ENCODE measurements at places on chromosomes 1 and 21.

GRCh38 chr1:23383577-23384311, 14.1 kb upstream of the ZNF436 start:
- DNase-seq, result no peak

DNA sequence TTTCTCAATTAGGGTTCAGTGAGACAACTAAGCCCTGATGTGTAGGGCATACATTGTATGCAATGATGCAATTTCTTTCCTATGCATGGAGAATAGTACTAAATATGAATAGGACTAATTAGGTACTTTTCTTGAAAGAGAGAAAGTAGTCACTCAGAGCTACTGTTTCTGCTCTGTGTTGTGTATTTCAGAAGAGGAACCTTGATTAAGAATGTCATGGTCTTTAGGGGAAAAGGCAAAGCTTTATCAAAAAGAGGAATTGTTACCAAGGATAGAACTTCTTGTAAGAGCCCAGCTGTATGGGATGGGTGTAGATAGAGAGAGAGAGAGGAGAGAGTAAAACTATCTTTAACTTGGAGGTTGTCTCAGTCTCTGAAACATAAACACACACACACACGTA, 49.1 kb downstream of the HLX start:
- no peak for DNase-seq

DNA sequence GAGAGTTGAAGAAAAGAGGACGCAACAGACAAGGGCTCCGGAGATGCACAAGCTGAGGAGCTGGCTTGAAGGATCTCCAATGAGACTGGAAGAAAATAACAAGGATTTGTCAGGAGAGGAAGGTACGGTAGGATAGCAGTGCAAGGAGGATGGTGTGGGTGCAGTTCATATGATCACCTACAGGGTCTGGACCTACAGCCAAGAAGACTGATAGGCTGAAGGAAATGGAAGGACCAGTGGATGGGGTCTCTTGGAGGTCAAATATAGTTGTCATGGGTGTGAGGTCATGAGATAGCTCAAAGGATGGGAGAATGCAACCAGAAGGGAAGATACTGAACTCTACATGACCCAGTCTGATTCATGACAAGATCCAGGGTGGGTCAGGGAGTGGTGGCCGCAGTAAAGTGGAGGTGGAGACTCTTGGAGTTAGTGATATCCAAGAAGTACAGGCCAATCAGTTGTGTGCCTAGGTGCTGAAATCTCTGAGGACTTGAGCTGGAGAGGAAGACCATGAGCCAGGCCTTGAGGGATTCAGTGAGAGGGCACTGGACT, 15.3 kb upstream of the KANK4 start:
- DNase-seq, result no peak

DNA sequence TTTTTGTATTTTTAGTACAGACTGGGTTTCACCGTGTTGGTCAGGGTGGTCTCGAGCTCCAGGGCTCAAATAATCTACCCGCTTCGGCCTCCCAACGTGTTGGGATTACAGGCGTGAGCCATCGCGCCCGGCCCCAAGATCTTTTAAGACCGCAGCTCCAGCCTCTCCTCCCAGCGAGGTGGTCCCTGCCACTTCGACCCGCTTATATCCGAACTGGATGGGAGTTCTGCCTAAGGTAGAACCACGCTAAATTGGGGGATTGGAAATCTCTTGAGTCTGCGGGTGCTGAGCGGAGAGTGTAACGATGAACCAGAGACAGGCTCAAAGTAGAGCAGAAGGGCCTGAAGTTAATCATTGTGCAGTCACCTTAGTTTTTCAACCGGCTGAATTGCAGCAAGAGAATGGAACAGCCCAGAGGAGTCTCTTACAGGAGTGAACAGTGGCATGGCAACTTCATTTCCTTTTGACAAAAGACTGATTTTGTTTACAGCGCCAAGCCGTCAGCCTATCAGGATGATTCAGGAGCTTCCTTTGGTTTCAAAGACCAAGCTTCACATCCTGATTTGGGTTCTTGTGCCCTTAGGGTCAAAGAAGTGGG, 726 bp upstream of the CYB5R1 start:
- DNase-seq, result no peak

DNA sequence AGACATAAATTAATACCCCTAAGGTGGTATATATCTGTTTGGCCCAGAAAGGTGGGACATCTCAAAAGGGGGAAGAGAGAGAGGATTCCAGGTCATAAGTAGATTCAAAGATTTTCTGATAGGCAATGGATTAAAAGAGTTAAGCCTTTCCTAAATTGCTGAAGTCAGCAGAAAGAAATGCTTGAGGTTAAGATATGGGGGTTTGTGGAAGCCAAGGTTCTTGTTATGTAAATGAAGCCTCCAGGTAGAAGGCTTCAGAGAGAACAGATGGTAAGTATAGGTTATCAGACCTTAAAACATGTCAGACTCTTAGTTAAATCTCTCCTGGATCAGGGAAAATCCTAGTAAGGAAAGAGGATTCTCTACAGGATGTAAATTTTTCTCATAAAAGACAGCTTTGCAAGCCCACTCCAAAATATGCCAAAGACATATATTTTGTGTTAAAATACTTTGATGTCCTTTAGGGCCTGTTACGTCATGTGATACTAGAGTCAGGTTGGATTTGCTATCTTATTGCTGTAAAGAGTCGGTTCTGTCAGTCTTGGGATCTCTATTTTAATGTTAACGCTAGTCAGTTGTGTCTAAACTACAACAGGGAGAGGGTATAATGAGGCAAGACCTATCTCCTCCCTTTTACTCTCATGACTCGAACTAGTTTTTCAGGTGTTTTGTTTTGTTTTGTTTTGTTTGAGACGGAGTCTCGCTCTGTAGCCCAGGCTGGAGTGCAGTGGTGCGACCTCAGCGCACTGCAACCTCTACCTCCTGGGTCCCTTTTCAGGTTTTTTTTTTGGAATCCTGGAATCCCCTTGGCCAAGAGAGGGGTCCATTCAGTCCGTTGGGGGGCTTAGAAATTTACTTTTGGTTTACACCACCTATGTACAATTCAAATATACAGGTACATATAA, 30.6 kb downstream of the RGS2 start:
- DNase-seq, result no peak

- no peak for DNase-seq
Measured at GRCh38 chr21:30579346-30579745, 10.9 kb downstream of the KRTAP22-2 start.

DNA sequence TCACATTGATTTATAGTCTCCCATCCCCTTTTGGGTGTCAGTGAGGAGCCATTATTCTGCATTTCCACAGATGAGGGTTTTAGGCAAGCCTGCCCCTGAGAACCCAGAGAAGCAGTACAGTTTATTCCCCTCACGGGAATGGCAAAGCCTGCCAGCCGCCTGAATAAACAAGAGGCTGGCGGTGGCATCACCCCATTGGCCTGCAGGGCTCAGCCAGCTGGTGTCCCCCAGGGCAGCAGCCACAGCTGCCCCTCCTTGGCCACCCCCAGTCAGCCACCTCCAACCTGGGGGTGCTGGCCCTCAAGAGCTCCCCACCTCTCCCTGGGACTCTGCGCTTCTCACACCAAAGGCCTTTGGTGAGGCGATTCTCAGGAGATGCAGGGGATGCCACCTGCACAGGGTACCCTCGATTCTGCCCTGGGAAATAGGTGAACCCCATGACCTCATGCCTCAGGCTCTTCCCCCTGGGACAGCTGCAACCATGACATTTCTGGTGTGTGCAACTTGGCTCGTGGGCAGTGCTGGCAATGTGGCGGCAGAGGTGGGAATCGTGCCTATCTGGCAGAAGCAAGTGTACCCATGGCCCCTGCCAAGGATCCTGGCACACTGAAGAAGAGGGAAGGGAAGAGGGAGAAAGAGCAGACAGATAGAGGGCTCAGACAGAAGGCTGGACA, 14.0 kb downstream of the OLFML2B start:
- DNase-seq, result no peak

DNA sequence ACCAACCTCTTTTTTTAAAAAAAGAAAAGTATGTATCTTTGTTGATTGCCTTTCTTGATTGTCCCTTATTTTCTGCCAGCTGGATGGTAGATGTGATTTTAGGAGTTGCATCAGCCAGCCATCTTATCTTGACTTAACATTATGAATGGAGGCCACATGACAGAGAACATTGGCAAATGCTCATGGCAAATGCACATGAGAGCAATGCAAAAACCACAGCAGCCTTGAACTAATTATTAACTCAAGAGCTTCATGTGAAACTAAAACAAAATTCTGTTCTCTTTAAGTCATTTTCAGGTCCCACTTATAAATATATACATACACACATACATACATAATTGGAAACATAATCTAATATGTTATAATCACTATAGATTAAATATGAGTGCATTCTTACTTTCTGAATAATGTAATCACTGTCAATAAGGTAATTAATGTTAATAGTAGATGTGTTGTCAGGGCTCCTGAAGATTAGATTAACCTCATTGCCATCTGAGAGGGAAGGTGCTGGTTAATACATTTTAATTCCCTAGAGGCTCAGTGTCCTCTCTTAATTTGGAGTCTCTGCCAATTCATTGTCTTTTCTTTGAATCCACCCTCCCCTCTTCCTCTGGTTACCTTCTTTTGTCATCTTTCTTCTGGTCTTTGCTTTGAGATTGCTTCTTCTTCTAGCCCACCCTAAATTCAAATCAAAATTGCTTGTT, 962.2 kb downstream of the ADGRL2 start:
- no peak for DNase-seq

DNA sequence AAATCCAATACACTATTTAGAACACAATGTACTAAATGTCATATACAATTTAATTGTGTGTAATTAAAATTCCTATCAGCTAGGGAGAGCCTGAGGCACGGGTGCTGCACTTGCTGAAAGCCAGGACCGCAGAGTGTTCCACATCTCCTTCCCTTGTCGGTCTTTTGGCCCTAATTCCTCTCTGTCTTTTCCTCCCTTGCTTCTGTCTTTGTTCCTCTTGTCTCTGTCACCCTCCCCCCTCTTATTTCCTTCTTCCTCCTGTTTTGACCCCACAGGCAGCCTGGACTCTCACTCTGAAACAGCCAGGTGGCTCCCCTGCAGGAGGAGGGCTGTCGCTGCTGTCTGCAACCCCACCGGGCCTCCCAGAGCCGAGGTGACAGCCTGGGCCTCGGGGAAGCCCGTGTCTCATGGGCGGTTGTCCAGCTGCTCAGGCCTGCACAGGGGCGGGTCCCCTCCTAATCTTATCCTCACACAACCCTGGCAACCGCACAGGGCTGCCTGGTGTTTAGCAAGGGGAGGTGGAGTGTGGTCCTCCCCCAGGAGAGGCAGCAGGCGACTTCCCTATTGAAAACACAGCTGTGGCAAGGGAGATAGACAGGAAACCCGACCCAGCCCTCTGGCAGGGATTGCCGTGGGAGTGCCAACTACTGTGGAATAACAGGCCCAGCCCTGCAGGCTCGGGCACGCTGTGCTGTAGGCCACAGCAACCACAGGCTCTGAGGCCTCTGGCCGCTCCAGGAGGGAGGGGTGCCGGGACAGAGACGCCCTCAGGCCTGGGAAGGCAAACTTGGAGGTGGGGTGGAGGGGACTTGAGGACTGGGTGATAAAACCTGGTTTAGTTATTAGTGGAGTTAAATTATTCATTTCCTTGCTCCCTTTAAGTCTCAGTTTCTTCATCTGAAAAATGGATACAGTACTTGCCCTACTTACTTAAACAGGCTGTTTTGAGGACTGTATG, 68.8 kb upstream of the WDR26 start:
- no peak for DNase-seq

- DNase-seq, result no peak
Measured at GRCh38 chr1:9314111-9314510, 21.4 kb downstream of the SPSB1 start.

DNA sequence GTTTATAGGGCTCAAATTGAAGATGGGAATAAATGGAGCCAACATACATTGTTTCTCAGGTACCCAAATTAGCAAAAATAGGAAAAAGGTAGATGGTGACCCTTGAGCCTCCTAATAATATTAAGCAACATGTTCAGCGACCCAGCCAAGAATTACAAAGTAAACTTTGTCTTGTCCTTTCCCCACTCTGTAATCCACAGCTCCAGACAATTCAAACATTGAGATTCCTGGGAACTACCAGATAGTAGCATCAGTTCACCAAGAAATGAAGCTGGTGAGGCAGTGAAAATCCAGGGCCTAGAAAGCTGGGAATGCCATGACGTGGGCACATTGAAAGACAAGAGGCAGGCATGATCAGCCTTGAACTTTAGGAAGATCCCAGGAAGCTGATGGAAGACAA, 11.7 kb downstream of the HAO2 start:
- DNase-seq, result no peak

DNA sequence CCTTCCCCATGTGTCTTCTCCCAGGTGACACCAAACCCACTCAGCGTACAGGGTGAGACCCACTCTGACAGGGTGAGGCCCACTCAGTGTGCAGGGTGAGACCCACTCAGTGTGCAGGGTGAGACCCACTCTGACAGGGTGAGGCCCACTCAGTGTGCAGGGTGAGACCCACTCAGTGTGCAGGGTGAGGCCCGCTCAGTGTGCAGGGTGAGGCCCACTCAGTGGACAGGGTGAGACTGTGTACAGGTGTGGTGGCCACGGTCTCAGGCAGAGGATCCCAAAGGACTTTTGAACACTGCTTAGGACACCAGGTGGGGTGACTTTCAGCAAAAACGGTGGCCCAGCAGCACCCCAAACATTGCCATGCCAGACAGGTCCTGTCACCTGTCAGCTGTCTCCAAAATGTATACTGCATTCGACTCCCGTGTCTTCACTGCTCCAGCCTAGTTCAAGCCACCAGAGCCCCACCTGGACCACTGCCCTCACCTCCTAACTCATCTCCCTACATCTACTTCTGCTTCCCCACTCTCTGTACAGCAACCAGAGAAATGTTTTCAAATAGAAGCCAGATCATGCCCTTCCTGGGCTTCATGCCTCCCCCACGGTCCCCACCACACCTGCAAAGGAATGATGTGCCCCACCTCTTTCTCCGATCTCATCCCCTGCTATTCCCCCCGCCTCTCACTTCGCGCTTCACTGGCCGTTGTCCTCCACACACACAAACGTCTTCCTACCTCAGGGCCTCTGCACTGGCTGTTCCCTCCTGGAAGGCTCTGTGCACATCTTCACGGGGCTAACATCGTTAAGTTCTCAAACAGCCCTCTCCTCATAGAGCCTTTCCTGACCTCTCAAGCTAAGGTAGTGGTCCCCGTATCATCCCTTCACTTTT, 52.1 kb downstream of the ACBD3 start:
- DNase-seq, result no peak

- no peak for DNase-seq
Measured at GRCh38 chr1:162470216-162470615, 27.4 kb upstream of the UHMK1 start.

DNA sequence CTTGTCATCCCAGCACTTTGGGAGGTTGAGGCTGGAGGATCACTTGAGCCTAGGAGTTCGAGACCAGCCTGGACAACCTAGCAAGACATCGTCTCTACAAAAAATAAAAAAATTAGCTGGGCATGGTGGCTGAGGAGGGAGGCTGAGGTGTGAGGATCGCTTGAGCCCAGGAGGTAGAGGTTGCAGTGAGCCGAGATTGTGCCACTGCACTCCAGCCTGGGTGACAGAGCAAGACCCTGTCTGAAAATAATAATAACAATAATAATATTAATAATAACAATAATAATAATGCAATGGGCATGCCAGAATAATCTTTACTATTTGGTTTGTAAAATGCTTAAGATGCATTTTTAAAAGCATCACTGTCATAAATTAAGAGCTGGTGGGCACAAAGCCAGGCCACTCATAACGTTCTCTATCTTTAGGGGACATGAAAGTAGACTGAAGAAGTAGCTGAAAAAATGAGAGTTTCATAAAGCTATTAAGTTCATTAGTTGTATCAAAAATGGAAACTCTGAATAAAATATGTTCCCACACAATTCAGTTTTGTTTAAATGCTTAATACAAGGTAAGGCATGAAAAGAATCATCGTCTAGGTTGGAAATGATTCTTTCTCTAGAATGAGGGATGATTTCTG, 51.6 kb upstream of the ITPKB start:
- no peak for DNase-seq

GRCh38 chr1:26542771-26543451, 13.3 kb downstream of the RPS6KA1 start:
- no peak for DNase-seq
